ENCODE measurements at places on chromosomes 1 and 21. TPM values are rescaled to one million over a fixed set of nuclear protein-coding genes. Genes with fewer than 3 reads are reported as not detected.

Gene CCDC30
- polyA plus RNA-seq: 0.61 TPM

Gene LRRC7
- polyA plus RNA-seq: 3.4 TPM

Gene SPATA46
- polyA plus RNA-seq: not detected

Gene RNU1-2
- not detected for polyA plus RNA-seq

Gene OTUD3
- polyA plus RNA-seq: 2.8 TPM

Gene OSCP1
- 6.7 TPM for polyA plus RNA-seq

Gene C8A
- polyA plus RNA-seq: not detected

Gene ITGB3BP
- polyA plus RNA-seq: 7.6 TPM

Gene SORT1
- polyA plus RNA-seq: 57.6 TPM

Gene ILDR2
- 0.95 TPM for polyA plus RNA-seq

Gene CALML6
- polyA plus RNA-seq: 0.18 TPM

Gene TTC22
- polyA plus RNA-seq: 0.05 TPM

Gene DIO1
- not detected for polyA plus RNA-seq

Gene SLC9C2
- 0.09 TPM for polyA plus RNA-seq

Gene IFI44
- polyA plus RNA-seq: 13.7 TPM

Gene AMPD1
- polyA plus RNA-seq: not detected

Gene CD247
- 0.43 TPM for polyA plus RNA-seq

Gene ZBTB8A
- 1.8 TPM for polyA plus RNA-seq

Gene SV2A
- 1.0 TPM for polyA plus RNA-seq

Gene NVL
- polyA plus RNA-seq: 10.8 TPM

Gene F13B
- polyA plus RNA-seq: not detected

Gene TTF2
- polyA plus RNA-seq: 2.1 TPM

Gene HHIPL2
- 0.57 TPM for polyA plus RNA-seq

Gene MTOR
- polyA plus RNA-seq: 19.2 TPM

Gene GBP7
- 0.05 TPM for polyA plus RNA-seq

Gene TNFRSF8
- 2.6 TPM for polyA plus RNA-seq

Gene EFCAB14
- 21.3 TPM for polyA plus RNA-seq

Gene CCDC185
- polyA plus RNA-seq: 0.34 TPM

Gene FAM78B
- 2.7 TPM for polyA plus RNA-seq

Gene ABCG1
- 5.7 TPM for polyA plus RNA-seq

Gene SPRR1A
- polyA plus RNA-seq: not detected

Gene DCDC2B
- polyA plus RNA-seq: 0.05 TPM

Gene CELA2B
- polyA plus RNA-seq: not detected

Gene GJA9
- polyA plus RNA-seq: 0.07 TPM

Gene SYCP1
- not detected for polyA plus RNA-seq

Gene CYP4A11
- not detected for polyA plus RNA-seq

Gene LEFTY1
- 0.11 TPM for polyA plus RNA-seq

Gene MAN1C1
- polyA plus RNA-seq: 9.1 TPM

Gene HUNK
- 0.07 TPM for polyA plus RNA-seq

Gene DPYD
- polyA plus RNA-seq: 5.2 TPM

Gene PCAT6
- 4.9 TPM for polyA plus RNA-seq

Gene PTCH2
- 0.34 TPM for polyA plus RNA-seq

Gene LYPD8
- polyA plus RNA-seq: not detected

Gene PEA15
- 219 TPM for polyA plus RNA-seq

Gene HES3
- not detected for polyA plus RNA-seq

Gene S100A2
- polyA plus RNA-seq: 3.7 TPM

Gene TTC39A
- polyA plus RNA-seq: 15.6 TPM

Gene ARHGAP29
- 11.0 TPM for polyA plus RNA-seq

Gene H3-3A
- 557 TPM for polyA plus RNA-seq

Gene ADAMTSL4
- 26.3 TPM for polyA plus RNA-seq

Gene NKAIN1
- 0.02 TPM for polyA plus RNA-seq

Gene LCE1E
- polyA plus RNA-seq: not detected

Gene TOE1
- 4.5 TPM for polyA plus RNA-seq

Gene PLD5
- polyA plus RNA-seq: 0.14 TPM

Gene PFDN2
- 151 TPM for polyA plus RNA-seq

All from right cardiac atrium (tissue), 5 donors.